Neural progenitor cell (in vitro differentiated cells): ENCODE measurements at places on chromosomes 2 and 18.

GRCh38 chr2:179129574-179130238 is 79.8 kb upstream of the CCDC141 start:
- H3K4me3 ChIP-seq: no peak overlapping the region
- H3K4me1 ChIP-seq: peaks cover 9% of the 10 kb centered on the region

- H3K4me1 ChIP-seq: peaks cover 5% of the 10 kb centered on the region
Observed at GRCh38 chr2:33812707-33813106, 213.6 kb upstream of the FAM98A start.

DNA sequence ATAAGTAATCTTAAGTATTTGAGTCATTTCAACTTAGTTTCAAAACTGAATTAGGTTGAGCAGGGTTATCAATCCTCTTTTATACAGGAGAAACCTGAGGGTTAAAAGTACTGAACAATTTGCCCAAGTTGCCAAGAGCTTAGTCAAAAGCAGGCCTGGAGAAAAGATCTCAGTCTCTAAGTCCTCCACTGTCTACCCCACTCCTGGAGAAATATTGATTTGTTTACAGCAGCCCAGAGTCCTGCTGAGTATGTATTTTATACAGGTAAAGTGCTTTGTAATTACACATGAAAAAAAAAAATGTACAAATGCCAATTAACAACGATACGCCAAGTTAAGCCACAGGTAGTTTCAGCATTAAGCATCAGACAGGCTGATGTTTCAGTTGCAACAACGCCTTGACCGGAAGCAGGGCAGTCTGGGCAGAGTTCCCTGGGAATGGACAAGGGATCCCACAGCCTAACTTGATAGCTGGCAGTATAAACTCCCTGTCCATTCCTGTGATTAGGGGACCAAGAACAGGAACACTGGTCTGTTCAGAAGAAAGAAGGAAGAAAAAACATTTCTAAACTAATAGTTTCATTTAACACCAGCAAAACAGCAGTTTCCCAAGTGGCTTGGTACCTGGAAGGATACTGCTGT is 132.9 kb downstream of the MYO5B start:
- no peaks in the 10 kb centered on the region for H3K27me3 ChIP-seq
- H3K4me3 ChIP-seq: no peak overlapping the region
- no peak for DNase-seq
- H3K27ac ChIP-seq: no peak overlapping the region
- H3K4me1 ChIP-seq: no peaks in the 10 kb centered on the region

DNA sequence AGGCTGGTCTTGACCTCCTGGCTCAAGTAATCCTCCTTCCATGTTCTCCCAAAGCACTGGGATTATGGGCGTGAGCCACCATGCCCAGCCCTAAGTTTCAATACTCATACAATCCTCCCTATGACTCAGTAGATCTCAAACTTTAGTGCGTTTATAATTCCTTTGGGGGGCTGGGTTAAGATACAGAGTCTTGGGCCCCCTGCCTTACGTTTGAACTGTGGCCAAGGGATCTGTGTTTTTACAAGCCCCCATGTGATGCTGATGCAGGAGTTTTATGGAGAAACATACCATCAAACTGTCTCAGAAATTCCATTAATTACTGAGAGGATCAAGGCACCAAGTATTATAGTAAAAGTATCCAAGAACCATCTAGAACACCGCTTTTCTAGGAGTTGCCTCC is 38.2 kb upstream of the FAM136A start:
- H3K4me1 ChIP-seq: no peaks in the 10 kb centered on the region
- H3K27ac ChIP-seq: no peak overlapping the region
- no peak overlapping the region for H3K4me3 ChIP-seq
- no peaks in the 10 kb centered on the region for H3K36me3 ChIP-seq

- H3K27me3 ChIP-seq: no peaks in the 10 kb centered on the region
- no peak overlapping the region for H3K27ac ChIP-seq
- DNase-seq: peak; percentile 73
- H3K36me3 ChIP-seq: peaks cover 6% of the 10 kb centered on the region
Observed at GRCh38 chr18:9575558-9575957, 38.8 kb downstream of the PPP4R1 start.

GRCh38 chr2:215849771-215850170 is 163.6 kb downstream of the MREG start:
- no peak overlapping the region for H3K4me3 ChIP-seq
- no peak overlapping the region for H3K27ac ChIP-seq
- peaks cover 6% of the 10 kb centered on the region for H3K4me1 ChIP-seq
- H3K36me3 ChIP-seq: no peaks in the 10 kb centered on the region
- H3K27me3 ChIP-seq: no peaks in the 10 kb centered on the region

GRCh38 chr2:173983391-173983871 is 18.3 kb upstream of the SP3 start:
- no peak overlapping the region for H3K4me3 ChIP-seq
- no peaks in the 10 kb centered on the region for H3K27me3 ChIP-seq
- DNase-seq: peak; percentile 16
- H3K27ac ChIP-seq: no peak overlapping the region
- H3K36me3 ChIP-seq: no peaks in the 10 kb centered on the region

GRCh38 chr2:229909090-229909489 is 12.7 kb downstream of the TRIP12 start:
- no peak overlapping the region for H3K27ac ChIP-seq
- no peaks in the 10 kb centered on the region for H3K27me3 ChIP-seq
- peaks cover 4% of the 10 kb centered on the region for H3K36me3 ChIP-seq
- DNase-seq: no peak

- H3K4me3 ChIP-seq: no peak overlapping the region
- no peak overlapping the region for H3K27ac ChIP-seq
- H3K27me3 ChIP-seq: no peaks in the 10 kb centered on the region
- H3K36me3 ChIP-seq: no peaks in the 10 kb centered on the region
- DNase-seq: no peak
Observed at GRCh38 chr2:54353216-54353615, 97.2 kb upstream of the TSPYL6 start.

DNA sequence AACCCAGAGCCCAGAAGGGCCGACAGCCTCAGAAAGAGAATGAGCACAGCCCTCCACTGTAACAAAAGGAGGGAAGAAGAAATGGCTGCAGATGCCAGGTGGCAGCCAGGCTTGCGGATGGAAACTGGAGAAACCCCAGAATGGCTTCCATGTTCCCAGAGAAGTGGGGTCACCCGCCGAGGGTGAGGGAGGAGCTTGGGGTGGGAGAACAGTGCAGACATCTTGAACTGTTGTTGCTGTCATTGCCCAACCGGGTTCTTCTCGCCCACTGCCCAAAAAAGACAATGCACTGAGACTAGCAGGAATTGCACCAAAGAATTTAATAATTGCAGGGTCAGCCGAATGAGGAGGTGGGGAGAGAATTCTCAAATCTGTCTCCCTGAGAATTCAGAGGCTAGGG is 223.2 kb upstream of the RAB6C start:
- DNase-seq: no peak
- H3K4me1 ChIP-seq: peaks cover 14% of the 10 kb centered on the region
- no peak overlapping the region for H3K4me3 ChIP-seq

DNA sequence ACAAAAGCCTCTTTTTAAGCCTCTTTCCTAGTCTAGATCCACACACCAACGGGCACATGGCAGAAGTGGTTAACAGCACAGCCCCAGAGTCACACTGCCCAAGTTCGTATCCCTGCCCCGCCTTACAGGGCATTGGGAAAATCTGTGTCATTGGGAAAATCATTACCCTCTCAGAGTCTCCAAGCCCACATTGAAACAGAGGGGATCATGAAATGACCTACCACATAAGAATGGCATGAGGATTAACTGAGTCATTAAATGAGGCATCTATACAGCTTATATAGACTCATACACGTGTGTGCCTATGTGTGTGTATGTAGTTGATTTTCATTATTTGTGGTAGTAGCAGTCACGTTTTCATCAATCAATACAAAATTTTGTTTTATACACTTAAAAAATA is 469.0 kb upstream of the POU3F3 start:
- H3K27ac ChIP-seq: no peak overlapping the region
- H3K4me1 ChIP-seq: no peaks in the 10 kb centered on the region
- no peaks in the 10 kb centered on the region for H3K36me3 ChIP-seq

DNA sequence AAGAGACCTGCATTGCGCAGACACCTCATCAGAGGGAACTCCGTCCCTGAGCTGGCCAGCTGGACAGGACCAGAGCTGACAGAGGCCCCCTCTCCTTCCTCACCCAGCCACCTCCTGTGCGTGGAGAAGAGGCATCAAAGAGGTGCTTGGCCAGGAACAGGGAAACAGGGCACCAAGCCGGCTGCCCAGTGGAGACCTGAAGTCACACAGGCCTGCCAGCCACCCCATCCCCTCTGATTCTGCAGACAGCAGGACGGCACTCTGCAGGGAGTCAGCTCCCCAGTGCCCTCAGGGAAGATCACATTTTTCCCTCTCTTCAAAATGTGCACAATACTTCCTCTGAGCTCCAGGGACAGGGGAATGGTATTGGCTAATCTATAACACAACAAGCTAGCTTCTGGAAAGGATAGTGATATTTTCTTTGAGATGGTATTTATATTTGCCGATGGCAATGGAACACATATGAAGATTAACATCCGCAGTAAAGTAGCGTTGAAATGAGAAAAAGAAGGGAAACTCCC is 30.5 kb downstream of the SLC1A4 start:
- no peaks in the 10 kb centered on the region for H3K36me3 ChIP-seq
- no peak overlapping the region for H3K4me3 ChIP-seq
- no peaks in the 10 kb centered on the region for H3K27me3 ChIP-seq
- H3K27ac ChIP-seq: no peak overlapping the region
- DNase-seq: no peak

DNA sequence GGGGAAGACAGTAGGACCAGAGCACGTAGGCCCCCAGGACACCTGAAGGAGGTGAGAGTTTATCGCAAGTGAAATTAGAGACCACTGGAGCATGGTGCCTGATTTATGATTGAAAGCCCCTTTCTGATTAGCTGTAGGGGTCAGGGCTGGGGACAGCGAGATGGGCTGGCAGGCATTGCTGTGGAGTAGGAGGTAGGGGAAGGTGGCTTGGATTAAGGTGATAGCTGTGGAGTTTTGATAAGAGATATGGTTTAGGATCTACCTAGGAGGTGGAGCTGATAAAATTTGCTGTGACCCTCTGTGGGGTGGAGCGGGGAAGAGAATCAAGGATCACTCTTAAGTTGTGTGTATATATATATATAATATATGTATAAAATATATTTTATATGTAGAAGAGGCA is 157.5 kb downstream of the CD8B2 start:
- DNase-seq: no peak
- no peak overlapping the region for H3K27ac ChIP-seq
- H3K4me3 ChIP-seq: no peak overlapping the region
- H3K27me3 ChIP-seq: no peaks in the 10 kb centered on the region

GRCh38 chr2:45761635-45762034 is 110.2 kb downstream of the PRKCE start:
- H3K27me3 ChIP-seq: no peaks in the 10 kb centered on the region
- no peak overlapping the region for H3K27ac ChIP-seq
- H3K4me1 ChIP-seq: peaks cover 10% of the 10 kb centered on the region
- DNase-seq: no peak
- no peaks in the 10 kb centered on the region for H3K36me3 ChIP-seq

DNA sequence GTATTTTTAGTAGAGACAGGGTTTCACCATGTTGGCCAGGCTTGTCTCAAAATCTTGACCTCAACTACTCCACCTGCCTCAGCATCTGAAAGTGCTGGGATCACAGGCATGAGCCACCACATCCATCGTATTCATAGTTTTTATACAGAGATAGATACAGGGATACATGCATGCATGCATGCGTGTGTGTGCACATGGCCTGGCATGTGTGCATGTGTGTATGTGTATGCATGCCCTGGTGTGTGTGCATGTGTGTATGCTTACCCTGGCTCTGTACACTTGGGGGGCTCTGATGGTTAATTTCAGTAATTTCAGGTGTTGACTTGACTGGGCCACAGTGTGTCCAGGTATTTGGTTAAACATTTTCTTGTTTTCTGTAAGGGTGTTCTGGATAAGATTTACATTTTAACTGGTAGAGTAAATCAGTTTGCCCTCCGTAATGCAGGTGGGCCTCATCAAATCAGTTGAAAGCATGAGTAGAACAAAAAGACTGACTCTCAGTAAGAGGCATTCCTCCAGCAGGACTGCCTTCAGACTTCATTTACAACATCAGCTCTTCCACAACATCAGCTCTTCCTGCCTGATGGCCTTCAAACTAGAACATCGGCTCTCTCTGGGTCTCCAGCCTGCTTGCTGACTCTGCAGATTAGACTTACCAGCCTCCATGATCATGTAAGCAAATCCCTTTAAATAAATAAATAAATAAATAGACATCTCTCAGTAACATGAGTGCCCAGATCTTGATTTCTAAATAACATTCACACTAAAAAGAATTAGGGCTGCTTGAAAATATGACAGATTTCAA is 30.8 kb downstream of the SESTD1 start:
- peaks cover 5% of the 10 kb centered on the region for H3K4me1 ChIP-seq
- no peaks in the 10 kb centered on the region for H3K36me3 ChIP-seq
- no peaks in the 10 kb centered on the region for H3K27me3 ChIP-seq
- no peak overlapping the region for H3K4me3 ChIP-seq
- DNase-seq: no peak

- H3K4me1 ChIP-seq: peaks cover 80% of the 10 kb centered on the region
- DNase-seq: peak; percentile 100
- H3K27me3 ChIP-seq: no peaks in the 10 kb centered on the region
- H3K27ac ChIP-seq: peak overlapping the region; percentile 96
Observed at GRCh38 chr2:216114714-216115531, 5.8 kb downstream of the XRCC5 start.

- no peaks in the 10 kb centered on the region for H3K36me3 ChIP-seq
- no peaks in the 10 kb centered on the region for H3K4me1 ChIP-seq
- no peaks in the 10 kb centered on the region for H3K27me3 ChIP-seq
Observed at GRCh38 chr18:11676867-11677266, 12.2 kb upstream of the GNAL start.

- H3K27me3 ChIP-seq: no peaks in the 10 kb centered on the region
- H3K36me3 ChIP-seq: no peaks in the 10 kb centered on the region
- no peak overlapping the region for H3K27ac ChIP-seq
- no peak overlapping the region for H3K4me3 ChIP-seq
- DNase-seq: no peak
Observed at GRCh38 chr18:26252411-26252810, 26.2 kb downstream of the TAF4B start.

DNA sequence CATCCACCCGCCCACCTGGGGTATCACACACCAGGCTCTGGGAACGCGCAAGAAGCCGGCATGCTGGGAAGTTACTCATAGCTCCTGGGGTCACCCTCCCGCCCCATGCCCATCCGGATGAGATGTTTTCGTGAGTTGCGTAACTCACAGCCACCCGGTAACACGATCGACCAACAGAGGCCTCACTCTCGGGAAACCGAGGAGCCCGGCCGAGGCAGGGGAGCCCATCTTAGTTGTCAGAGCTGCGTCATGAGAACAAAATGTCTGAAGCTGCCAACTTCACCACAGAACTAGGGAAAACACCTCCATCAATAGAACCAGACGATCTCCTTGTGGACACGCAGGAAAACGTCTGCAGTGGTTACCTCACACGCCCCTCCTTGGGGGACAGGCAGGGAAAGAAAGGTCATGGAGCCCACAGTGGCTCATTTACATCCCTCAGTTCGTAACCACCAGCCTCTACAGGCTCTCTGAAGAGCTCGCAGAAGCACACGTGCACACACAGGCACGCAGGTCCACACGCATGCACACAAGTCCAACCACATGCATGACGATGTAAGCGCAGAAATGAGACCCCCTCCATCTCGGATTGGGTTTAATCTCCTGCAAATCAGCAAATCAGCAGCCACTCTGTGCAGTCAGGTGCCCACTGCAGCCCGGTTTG is 26.2 kb downstream of the ADI1 start:
- H3K27me3 ChIP-seq: no peaks in the 10 kb centered on the region
- H3K36me3 ChIP-seq: no peaks in the 10 kb centered on the region
- peaks cover 9% of the 10 kb centered on the region for H3K4me1 ChIP-seq
- no peak overlapping the region for H3K4me3 ChIP-seq
- no peak overlapping the region for H3K27ac ChIP-seq

GRCh38 chr2:72118386-72118785 is 29.3 kb downstream of the CYP26B1 start:
- H3K27me3 ChIP-seq: no peaks in the 10 kb centered on the region
- DNase-seq: no peak
- H3K4me3 ChIP-seq: no peak overlapping the region
